Cardiac muscle cell (in vitro differentiated cells and primary cell): ENCODE measurements at places on chromosomes 7 and 10. TPM values are rescaled to one million over a fixed set of nuclear protein-coding genes. Genes with fewer than 3 reads are reported as not detected.

Gene SH2B2
- polyA plus RNA-seq, result 10.2 and 13.1 TPM in 2 replicates

Gene CDH23
- 0.05 and 1.2 TPM in 2 replicates for polyA plus RNA-seq

Gene HSPA12A
- polyA plus RNA-seq, result 7.2 and 8.3 TPM in 2 replicates

Gene COL28A1
- polyA plus RNA-seq, result 0.65 and 0.70 TPM in 2 replicates

Gene LIPF
- not detected in 2 replicates for polyA plus RNA-seq

Gene LRMDA
- polyA plus RNA-seq, result 11.7 and 29.3 TPM in 2 replicates

Gene MACROH2A2
- polyA plus RNA-seq, result 130 and 142 TPM in 2 replicates

GRCh38 chr7:2799253-2799652 lies 44.9 kb downstream of the GNA12 start:
- no peaks in the 10 kb centered on the region for H3K27me3 ChIP-seq
- no peak for DNase-seq
- H3K27ac ChIP-seq, result no peak overlapping the region
- peaks cover 7% of the 10 kb centered on the region for H3K36me3 ChIP-seq

GRCh38 chr10:1270906-1271305 lies 214.7 kb downstream of the WDR37 start:
- no peaks in the 10 kb centered on the region for H3K4me1 ChIP-seq
- H3K27ac ChIP-seq, result no peak overlapping the region
- DNase-seq, result no peak

GRCh38 chr7:18546576-18546975 lies 51.0 kb downstream of the HDAC9 start:
- peaks cover 9% of the 10 kb centered on the region for H3K4me1 ChIP-seq
- no peak overlapping the region for H3K4me3 ChIP-seq

- no peaks in the 10 kb centered on the region for H3K36me3 ChIP-seq
- H3K27me3 ChIP-seq, result no peaks in the 10 kb centered on the region
- peak; percentile 63 for DNase-seq
- H3K27ac ChIP-seq, result no peak overlapping the region
- no peak overlapping the region for H3K4me3 ChIP-seq
Observed at GRCh38 chr7:105649727-105650381, 68.6 kb upstream of the EFCAB10 start.

DNA sequence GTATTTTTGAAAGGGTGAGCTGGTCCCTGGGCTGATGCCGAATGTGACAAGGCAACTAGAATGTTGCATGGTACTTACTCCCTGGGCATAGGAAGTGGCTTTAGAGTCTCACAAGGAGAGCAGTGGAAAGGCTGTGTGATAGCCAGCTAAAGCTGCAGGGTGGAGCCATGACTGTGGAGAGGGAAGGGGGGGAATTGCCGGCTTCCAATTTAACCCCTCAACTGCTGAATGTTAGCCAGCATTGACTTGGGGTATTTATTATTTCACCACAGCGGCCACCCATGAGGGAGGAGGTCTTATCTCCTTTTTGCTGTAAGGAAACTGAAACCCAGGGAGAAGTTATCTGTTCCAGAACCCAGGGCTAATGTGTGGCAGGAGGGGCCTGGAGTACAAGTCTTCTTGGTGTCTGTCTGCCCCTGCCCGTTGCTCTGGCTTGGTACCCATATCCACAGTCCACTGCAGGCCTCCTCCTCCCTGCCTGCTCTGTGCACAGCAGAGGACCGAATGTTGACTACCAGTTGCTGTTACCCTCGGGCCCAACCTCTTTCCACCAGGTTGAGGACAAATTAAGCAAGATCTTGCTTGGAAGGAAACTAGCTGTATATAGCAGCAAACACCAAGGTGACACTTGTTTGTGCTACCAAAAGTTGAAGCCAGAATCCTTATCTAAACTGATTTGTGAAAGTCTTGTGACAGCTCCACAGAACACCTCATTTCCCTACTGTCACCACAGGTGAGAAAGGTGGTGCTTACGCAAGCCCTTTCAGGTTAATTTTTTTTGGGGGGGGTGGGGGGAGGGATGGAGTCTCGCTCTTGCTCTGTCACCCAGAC lies 37.6 kb downstream of the WBP1L start:
- peak overlapping the region; percentile 43 for H3K27ac ChIP-seq
- no peaks in the 10 kb centered on the region for H3K27me3 ChIP-seq
- H3K4me3 ChIP-seq, result no peak overlapping the region
- H3K36me3 ChIP-seq, result no peaks in the 10 kb centered on the region

GRCh38 chr10:63521416-63522276 lies 445 bp downstream of the REEP3 start:
- H3K4me3 ChIP-seq, result peak overlapping the region; percentile 93
- peak overlapping the region; percentile 100 for H3K27ac ChIP-seq
- H3K4me1 ChIP-seq, result peaks cover 37% of the 10 kb centered on the region
- H3K36me3 ChIP-seq, result no peaks in the 10 kb centered on the region

GRCh38 chr10:92829042-92829785 lies 19.1 kb upstream of the EXOC6 start:
- H3K27ac ChIP-seq, result no peak overlapping the region
- no peak overlapping the region for H3K4me3 ChIP-seq

- H3K4me1 ChIP-seq, result peaks cover 28% of the 10 kb centered on the region
- no peak overlapping the region for H3K27ac ChIP-seq
- H3K36me3 ChIP-seq, result no peaks in the 10 kb centered on the region
- no peaks in the 10 kb centered on the region for H3K27me3 ChIP-seq
- H3K4me3 ChIP-seq, result no peak overlapping the region
Observed at GRCh38 chr10:89332123-89332633, 4.4 kb downstream of the IFIT3 start.

DNA sequence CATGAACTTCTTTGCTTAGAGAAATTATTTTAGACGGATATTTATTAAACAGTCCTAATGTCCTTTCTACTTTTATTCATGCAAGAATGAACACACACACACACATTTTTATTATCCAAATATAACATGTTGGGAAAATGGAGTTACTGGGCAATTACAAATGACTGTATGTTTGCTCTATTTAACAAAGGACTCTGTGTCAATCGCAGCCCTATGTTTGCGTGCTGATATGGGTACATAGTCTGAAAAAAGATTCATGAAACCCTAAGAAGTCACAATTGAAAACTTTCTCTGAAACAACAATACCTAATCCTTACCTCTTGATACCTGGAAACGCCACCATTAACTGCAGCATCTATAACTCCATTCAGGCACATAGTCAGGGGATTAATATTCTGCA lies 184.7 kb upstream of the IMMP2L start:
- no peak overlapping the region for H3K4me3 ChIP-seq
- no peaks in the 10 kb centered on the region for H3K27me3 ChIP-seq
- no peak for DNase-seq
- no peaks in the 10 kb centered on the region for H3K36me3 ChIP-seq

- no peak overlapping the region for H3K4me3 ChIP-seq
- H3K4me1 ChIP-seq, result no peaks in the 10 kb centered on the region
- no peak overlapping the region for H3K27ac ChIP-seq
- H3K27me3 ChIP-seq, result no peaks in the 10 kb centered on the region
- no peak for DNase-seq
- no peaks in the 10 kb centered on the region for H3K36me3 ChIP-seq
Observed at GRCh38 chr7:110856704-110857103, 234.2 kb upstream of the LRRN3 start.

DNA sequence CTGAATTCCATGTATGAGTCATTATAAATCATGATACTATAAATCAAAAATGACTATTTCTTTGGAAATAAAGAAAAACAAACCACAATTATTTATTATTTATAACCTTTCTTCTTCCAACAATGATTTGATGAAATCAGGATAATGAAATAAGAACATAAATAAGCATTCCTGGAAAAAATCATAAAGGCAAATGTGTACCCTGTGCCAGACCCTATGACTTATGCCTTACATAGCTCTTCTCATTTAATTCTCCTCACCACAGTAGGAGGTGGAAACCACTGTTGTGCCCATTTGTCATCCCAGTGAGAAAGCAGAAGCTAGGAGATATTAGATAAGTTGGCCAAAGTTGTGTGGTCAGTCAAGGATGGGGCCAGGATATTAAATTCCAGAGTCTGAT lies 255.1 kb downstream of the DOCK4 start:
- DNase-seq, result no peak
- no peaks in the 10 kb centered on the region for H3K36me3 ChIP-seq
- no peaks in the 10 kb centered on the region for H3K27me3 ChIP-seq
- H3K4me3 ChIP-seq, result no peak overlapping the region
- no peak overlapping the region for H3K27ac ChIP-seq

DNA sequence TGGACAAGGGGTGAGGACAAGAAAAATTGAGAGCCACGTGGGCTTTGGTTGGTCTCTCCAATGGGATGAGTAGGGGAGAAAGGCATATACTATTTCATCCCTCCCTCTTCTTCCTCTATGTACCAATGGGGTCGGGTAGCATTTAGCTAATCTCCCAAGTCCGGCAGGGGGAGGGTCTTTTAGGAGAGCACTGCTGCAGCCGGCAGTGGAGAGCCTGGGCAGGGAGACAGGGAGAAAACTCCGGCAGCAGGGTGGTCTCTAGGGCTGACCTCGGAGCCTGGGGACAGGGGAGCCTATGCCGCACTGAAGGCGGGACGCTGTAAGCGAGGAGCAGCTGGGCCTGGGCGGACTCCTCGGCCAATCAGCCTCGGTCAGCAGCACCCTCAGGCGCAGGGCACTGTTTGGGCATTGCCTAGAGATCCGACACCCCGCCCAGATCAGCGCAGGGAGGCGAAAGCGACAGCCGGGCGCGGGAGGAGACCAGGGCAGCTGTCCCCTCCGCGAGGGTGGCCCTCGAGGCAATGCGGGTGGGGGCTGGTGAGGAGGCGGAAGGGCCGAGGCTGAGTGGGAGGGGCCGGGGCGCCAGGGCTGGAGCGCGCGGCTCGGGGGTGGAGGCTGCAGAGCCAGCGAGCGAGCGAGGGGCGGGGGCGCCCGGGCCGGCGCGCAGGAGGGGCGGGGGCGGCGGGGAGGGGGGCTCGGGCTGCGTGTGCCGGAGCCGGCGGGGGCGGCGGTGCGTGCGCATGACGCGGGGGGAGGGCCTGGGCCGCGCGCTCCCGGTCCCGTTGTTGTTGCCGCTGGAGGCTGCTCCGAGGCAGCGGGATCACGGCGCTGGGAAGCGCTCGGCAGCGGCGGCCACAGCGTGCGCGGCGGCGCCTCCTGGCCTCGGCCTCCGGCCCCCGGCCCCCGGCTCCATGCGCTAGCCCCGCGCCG lies at the start of gene AGAP3:
AGAP3 (plus strand) TSS at position 785 of the 930 bp plus-strand sequence. CDS start 267 bp downstream, outside the sequence.
- H3K4me3 ChIP-seq, result peak within 1 kb of the TSS; percentile 57
- no peaks in the 10 kb centered on the region for H3K36me3 ChIP-seq
- no peaks in the 10 kb centered on the region for H3K27me3 ChIP-seq
- DNase-seq, result peak; percentile 80
- H3K4me1 ChIP-seq, result peaks cover 36% of the 10 kb centered on the region
- H3K27ac ChIP-seq, result peak within 1 kb of the TSS; percentile 80

GRCh38 chr10:11235771-11236170 lies 218.1 kb downstream of the CELF2 start:
- peaks cover 13% of the 10 kb centered on the region for H3K4me1 ChIP-seq
- no peak overlapping the region for H3K27ac ChIP-seq
- DNase-seq, result no peak
- H3K36me3 ChIP-seq, result no peaks in the 10 kb centered on the region
- no peaks in the 10 kb centered on the region for H3K27me3 ChIP-seq
- H3K4me3 ChIP-seq, result no peak overlapping the region

- no peaks in the 10 kb centered on the region for H3K36me3 ChIP-seq
- H3K4me1 ChIP-seq, result no peaks in the 10 kb centered on the region
- H3K4me3 ChIP-seq, result no peak overlapping the region
- H3K27me3 ChIP-seq, result no peaks in the 10 kb centered on the region
- DNase-seq, result no peak
Observed at GRCh38 chr10:98492763-98493162, 46.0 kb upstream of the HPS1 start.

DNA sequence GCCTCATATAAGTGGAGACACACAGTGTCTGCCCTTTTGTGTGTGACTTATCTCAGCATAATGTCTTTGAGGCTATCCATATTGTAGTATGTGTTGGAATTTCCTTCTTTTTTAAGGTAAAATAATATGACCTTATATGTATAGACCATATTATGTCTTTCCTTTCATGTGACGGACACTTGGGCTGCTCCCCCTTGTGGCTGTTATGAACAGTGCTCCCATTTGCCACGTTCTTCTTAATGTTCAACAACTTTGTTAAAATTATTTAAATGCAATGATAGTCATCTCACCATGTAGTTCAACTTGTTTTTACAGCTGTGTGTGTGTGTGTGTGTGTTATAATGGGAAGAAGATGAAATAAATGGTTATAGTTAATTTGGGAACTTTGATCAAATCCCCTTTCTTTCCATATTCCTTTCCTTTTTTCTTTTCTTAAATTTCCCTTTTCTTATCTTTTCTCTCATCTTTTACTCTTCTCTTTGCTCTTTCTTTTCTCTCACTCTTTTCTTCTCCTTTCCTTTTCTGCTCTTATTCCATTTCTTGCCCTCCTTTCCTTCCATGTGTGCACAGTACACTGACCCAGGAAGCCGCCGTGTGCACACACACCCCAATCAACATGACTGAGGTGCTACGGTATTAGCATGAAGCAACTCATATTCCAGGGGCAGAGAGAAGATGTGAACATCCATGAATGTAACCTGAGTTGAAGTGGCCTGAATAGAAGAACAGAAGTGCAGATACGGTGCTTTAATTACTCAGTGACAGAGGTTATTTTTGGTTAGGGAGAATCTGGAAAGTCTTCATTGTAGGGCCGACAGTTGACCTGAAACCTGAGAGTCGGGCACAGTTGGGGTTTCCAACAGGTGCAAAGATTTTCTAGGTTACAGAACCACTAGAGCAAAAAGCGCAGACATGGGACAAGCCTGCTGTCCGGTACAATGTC lies 596.6 kb downstream of the SDK1 start:
- no peak overlapping the region for H3K27ac ChIP-seq
- peak; percentile 66 for DNase-seq
- H3K36me3 ChIP-seq, result no peaks in the 10 kb centered on the region
- no peaks in the 10 kb centered on the region for H3K27me3 ChIP-seq
- no peak overlapping the region for H3K4me3 ChIP-seq

DNA sequence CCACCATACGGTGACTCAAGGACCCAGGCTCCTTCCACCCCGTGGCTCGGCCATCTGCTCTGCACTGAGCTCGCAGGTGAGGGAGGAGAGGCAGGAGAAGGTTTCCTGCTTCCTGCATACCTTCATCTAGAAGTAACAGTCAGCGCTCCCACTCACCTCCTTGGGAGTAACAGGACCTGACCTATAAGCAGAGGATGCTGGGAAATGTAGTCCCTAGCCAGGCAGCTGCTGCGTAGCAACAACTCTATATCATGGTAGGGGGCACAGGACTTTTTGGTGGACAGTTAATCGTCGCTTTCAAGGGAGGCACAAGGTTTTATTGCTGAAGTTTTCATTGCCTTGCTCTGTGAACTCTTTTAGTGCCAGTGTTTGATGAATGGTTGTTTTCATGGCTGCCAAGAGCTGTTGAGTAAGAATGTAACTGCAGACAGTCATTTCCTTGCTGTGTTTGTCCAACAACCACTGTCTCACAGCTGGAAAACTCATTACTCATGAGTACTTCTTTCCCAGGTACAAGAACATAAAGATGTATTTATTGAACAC lies 10.2 kb upstream of the ZFYVE27 start:
- H3K27ac ChIP-seq, result no peak overlapping the region
- no peaks in the 10 kb centered on the region for H3K36me3 ChIP-seq
- H3K4me3 ChIP-seq, result no peak overlapping the region
- peak; percentile 79 for DNase-seq
- no peaks in the 10 kb centered on the region for H3K27me3 ChIP-seq

DNA sequence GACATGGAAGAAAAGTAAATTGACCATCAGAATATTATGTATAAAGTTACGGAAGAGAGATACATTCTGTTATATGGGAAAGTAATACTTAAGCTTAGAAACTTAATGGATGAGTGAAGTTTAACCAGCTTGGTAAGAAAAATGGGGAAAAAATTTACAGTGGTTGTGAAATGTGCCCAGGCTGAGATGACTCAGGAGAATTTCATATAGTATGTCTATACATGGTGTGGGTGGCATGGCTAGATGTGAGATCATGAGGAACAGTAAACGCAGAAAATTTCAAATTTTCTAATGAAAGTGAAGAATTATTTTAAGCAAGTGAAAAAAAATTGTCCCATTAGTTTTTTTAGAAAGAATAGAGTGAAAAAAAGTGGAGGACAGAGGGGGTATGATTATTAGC lies 552.5 kb upstream of the SORCS1 start:
- H3K36me3 ChIP-seq, result no peaks in the 10 kb centered on the region
- peaks cover 4% of the 10 kb centered on the region for H3K4me1 ChIP-seq
- no peaks in the 10 kb centered on the region for H3K27me3 ChIP-seq
- DNase-seq, result no peak
- H3K27ac ChIP-seq, result no peak overlapping the region
